Naive B cell (primary cell): ENCODE measurements at places on chromosomes 6 and 20. TPM values are rescaled to one million over a fixed set of nuclear protein-coding genes. Genes with fewer than 3 reads are reported as not detected.

- no peak overlapping the region for H3K27ac ChIP-seq
- DNase-seq = no peak
- H3K4me1 ChIP-seq = peaks cover 36% of the 10 kb centered on the region
- no peaks in the 10 kb centered on the region for H3K27me3 ChIP-seq
- H3K4me3 ChIP-seq = no peak overlapping the region
Observed at GRCh38 chr6:90000864-90001731, 106.8 kb downstream of the GJA10 start.

GRCh38 chr6:159646116-159646515 is 46.9 kb downstream of the SOD2 start:
- H3K27me3 ChIP-seq = no peaks in the 10 kb centered on the region
- H3K27ac ChIP-seq = no peak overlapping the region
- peaks cover 2% of the 10 kb centered on the region for H3K36me3 ChIP-seq
- H3K4me3 ChIP-seq = no peak overlapping the region
- H3K4me1 ChIP-seq = no peaks in the 10 kb centered on the region

DNA sequence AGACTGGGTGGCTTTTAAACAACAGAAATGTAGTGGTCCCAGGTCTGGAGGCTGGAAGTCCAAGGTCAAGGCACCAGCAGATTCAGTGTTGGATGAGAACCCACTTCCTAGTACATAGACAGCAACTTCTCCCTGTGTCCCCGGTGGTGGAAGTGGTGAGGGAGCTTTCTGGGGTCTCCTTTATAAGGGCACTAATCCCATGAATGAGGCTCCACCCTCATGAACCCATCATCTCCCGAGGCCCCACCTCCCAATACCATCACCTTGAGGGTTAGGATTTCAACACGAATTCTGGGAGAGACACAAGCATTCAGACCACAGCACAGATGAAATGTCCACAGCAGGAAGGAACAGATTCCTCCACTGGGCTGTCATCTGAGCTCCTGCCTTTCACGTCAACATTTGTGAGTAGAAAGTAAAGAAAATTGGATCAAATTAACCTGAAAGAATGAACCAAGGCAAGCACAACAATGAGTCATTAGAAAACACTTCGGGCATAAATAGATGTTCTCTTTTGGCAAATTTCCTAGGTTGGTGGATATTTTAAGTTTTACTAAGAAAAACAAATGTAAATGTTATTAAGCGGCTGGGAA is 130.7 kb downstream of the RNASET2 start:
- DNase-seq = no peak
- no peak overlapping the region for H3K4me3 ChIP-seq
- peaks cover 11% of the 10 kb centered on the region for H3K4me1 ChIP-seq

The POU5F1 gene
- 0.25 TPM for polyA plus RNA-seq

DNA sequence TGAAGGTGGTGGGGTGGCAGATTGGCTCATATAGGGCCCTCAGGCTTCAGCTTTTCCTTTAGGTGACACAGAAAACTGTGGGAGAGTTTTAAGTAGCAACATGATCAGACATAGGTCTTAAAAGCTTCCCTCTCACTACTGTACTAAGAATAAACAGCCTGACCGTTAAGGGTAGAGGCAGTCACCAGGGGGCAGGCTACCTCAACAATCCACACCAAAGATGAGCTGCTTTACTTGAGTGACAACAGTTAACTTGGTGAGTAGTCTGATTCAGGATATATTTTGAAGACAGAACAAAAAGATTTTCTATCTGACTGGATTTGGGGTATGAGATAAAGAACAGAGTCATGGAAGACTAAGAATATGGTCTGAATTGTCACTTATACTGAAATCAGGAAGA is 193.1 kb upstream of the SHLD1 start:
- DNase-seq = peak; percentile 37
- H3K27me3 ChIP-seq = no peaks in the 10 kb centered on the region
- peaks cover 4% of the 10 kb centered on the region for H3K4me1 ChIP-seq
- peaks cover 8% of the 10 kb centered on the region for H3K36me3 ChIP-seq
- no peak overlapping the region for H3K4me3 ChIP-seq
- peak overlapping the region; percentile 1 for H3K27ac ChIP-seq

GRCh38 chr6:70281923-70282311 is 21.0 kb downstream of the COL9A1 start:
- no peaks in the 10 kb centered on the region for H3K36me3 ChIP-seq
- H3K4me1 ChIP-seq = peaks cover 20% of the 10 kb centered on the region
- no peak overlapping the region for H3K4me3 ChIP-seq
- no peak overlapping the region for H3K27ac ChIP-seq

The TNFRSF6B gene
- not detected for polyA plus RNA-seq

GRCh38 chr6:90435207-90435899 is 138.7 kb upstream of the BACH2 start:
- H3K27me3 ChIP-seq = no peaks in the 10 kb centered on the region
- DNase-seq = no peak
- H3K27ac ChIP-seq = no peak overlapping the region
- no peak overlapping the region for H3K4me3 ChIP-seq

The SLC24A3 gene
- polyA plus RNA-seq = 0.13 TPM

DNA sequence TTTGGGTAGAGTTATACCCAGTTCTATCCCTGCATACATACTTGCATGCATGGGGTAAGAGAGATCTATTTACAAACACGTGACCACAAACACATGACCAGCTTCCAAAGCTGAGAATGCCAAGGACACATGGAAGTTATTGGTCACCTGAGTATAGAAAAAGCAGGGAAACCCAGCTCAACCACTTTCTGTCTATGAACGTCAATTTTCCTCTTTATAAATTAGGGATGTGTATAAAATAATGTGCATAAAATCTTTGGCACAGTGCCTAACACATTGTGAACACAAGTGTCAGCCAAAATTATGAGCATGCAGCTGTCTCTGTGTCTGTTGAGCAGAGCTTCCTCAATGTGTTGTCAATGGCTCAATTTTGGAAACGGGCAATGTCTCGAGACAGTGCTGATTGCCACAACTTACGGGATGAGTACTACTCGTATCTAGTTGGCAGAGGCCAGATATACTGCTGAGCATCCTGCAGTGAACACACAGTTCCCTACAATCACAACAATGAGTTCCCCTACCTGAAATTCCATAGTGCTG is 44.9 kb downstream of the TPD52L1 start:
- H3K27me3 ChIP-seq = no peaks in the 10 kb centered on the region
- no peak overlapping the region for H3K4me3 ChIP-seq
- H3K4me1 ChIP-seq = no peaks in the 10 kb centered on the region
- H3K36me3 ChIP-seq = no peaks in the 10 kb centered on the region
- H3K27ac ChIP-seq = no peak overlapping the region

GRCh38 chr6:144283646-144284477 is 1.3 kb upstream of the UTRN start:
- peaks cover 27% of the 10 kb centered on the region for H3K27me3 ChIP-seq
- H3K4me3 ChIP-seq = peak overlapping the region; percentile 99
- peaks cover 4% of the 10 kb centered on the region for H3K36me3 ChIP-seq
- DNase-seq = peak; percentile 9
- no peak overlapping the region for H3K27ac ChIP-seq
- peaks cover 24% of the 10 kb centered on the region for H3K4me1 ChIP-seq

The UBE2V1 gene
- polyA plus RNA-seq = 153 TPM
